ENCODE measurements at places on chromosomes 1 and 21.
A peak's percentile ranks its signal among the peaks of the same experiment; 100 is the strongest.

DNA sequence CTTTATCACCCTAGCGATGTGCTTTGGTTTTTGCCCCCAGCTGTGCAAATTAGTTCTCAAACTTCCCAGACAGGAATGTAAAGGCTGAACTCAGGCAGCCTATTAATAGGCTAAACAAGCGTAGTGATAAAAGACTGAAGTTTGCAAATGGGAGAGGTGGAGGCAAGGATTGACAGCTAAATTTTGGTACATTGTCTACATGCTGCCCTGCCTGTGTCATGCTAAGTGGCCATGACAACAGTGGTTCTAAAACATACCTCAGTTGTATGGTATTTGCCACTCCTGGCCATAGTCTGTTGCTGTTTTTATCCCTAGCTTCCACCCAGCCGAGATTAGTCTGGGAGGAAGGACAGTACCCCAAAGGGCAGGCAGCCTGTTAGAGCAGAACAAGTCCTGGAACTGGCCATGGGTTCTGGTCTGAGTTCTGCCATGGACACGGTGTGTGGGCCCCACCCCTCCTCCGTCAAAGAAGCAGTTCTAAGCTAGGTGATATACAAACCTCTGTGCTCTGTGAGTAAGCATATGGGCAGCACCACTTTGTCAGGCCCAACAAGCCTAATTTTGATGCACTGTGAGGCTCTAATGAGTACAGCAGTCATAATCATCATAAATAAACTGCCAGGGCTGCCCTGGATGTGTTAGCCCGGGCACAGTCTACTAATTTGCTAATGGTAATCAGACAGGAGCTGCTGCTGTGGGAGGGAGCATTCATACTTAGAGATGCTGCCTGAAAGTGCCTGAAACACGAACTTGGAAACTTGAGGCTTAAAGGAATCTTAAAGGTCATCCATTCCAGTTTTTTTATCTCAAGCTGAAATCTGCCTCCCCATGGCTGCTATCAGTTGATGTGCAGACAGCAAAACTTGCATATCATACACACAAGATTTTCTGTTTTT, 177.1 kb downstream of the HHAT start:
- no peak for DNase-seq

GRCh38 chr1:34167389-34167788, 2.4 kb upstream of the CSMD2 start:
- DNase-seq = no peak

DNA sequence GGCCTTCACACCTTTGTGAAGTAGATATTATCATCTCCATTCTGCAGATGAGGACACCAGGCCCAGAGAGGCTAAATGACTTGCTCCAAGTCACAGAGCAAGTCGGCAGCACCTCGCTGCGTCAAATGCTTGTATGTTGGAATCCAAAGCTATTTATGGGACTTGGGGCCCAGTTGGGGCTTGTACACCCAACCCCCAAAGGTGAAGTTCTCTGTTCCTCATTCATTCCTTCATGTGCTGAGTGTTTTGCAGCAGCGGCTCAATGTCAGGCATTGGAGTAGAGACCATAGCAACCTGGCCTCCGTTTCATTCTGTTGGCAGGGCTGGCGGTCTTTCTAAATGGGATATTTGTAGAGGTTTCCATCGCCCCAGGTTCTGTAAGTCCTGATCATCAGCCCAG, 113.4 kb upstream of the SLC25A33 start:
- no peak for DNase-seq

DNA sequence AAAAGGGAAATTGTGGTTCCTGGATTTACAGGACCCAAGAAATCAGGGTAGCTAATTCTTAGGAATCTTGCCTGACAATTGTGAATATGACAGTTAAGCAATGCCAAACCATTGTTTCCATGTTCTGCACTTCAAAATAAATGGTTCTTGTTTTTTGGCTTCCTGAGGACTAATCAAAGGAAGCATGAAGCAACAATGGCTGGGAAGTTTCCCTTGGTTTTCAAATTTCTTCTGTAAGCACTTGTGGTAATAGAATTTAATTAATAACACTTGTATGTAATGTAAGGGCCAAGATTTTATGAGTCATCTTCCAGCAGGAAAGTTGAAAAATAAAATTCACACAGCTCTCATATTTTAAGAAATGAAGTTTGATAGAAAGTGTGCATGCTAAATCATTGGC, 31.7 kb downstream of the JAM2 start:
- no peak for DNase-seq

DNA sequence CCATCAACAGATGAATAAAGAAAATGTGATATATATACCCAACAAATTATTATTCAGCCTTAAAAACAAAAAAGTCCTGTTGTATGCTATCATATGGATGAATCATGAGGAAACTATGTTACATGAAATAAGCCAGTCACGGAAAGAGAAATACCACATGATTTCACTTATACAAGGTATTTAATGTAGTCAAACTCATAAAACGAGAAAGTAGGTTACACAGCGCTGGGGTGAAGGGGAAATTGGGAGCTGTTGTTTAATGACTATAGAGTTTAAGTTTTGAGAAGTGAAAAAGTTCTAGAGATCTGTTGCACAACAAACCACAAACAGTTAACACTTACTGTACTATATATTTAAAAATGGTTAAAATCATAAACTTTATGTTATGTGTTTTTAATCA, 58.5 kb downstream of the SLC25A24 start:
- DNase-seq = no peak

- DNase-seq = peak; percentile 66
Measured at GRCh38 chr1:109239409-109240068, 9.8 kb upstream of the CELSR2 start.

- no peak for DNase-seq
Measured at GRCh38 chr1:38559446-38560165, 300.0 kb downstream of the RRAGC start.

- peak; percentile 62 for DNase-seq
Measured at GRCh38 chr1:36420836-36421317, 23.2 kb upstream of the LSM10 start.

DNA sequence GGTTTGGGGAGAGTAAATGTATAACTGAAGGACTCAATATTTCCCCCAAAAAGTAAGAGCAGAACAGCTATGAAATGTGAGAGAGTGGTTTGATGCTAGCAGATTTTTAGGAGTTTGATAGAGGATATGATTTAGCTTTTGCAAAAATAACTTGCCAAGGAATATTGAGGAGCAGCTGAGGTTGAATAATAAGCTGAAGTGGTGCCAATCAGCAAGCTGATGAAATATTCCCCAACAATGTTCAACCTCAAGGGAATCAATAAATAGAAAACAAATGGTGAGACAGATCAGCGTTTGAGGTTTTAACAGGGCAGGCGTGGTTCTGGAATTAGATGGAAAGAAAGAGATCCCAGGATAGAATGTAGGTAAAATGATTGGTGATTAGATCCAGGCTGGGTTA, 413.4 kb upstream of the ADAMTS5 start:
- DNase-seq = no peak

- DNase-seq = peak; percentile 74
Measured at GRCh38 chr1:117895482-117896114, 33.8 kb downstream of the GDAP2 start.

DNA sequence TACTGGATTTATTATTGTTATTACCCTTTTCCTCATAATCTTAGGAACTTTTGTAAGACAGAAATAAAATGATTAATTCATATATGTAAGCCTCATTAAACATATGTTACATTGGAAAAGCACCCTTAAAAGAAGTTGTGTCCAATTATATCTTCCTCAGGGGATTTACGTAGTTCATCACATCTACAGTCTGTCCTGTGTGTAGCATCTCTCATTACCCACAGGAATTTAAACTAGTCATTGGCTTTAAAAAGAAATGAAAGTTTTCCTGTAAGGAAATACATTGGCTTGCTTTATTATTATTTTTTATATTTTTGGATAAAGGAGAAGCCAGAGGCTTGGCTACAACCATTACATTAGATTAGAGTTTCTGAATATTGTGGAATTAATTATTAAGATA, 56.1 kb downstream of the SWT1 start:
- DNase-seq = no peak

Measured in NCI-H345 (cell line).